Activated CD8-positive, alpha-beta memory T cell treated with anti-CD3 and anti-CD28 coated beads, Interleukin-2, amount 10 ng/mL, durations not matched to agents 7 days and 5 days (primary cell): ENCODE measurements at places on chromosomes 16 and 17. TPM values are rescaled to one million over a fixed set of nuclear protein-coding genes. Genes with fewer than 3 reads are reported as not detected.

- peaks cover 26% of the 10 kb centered on the region for H3K27me3 ChIP-seq
- H3K27ac ChIP-seq, result no peak overlapping the region
- no peak overlapping the region for H3K4me3 ChIP-seq
- H3K36me3 ChIP-seq, result no peaks in the 10 kb centered on the region
- DNase-seq, result no peak
- H3K4me1 ChIP-seq, result no peaks in the 10 kb centered on the region
Observed at GRCh38 chr16:22705799-22706198, 108.2 kb upstream of the HS3ST2 start.

SNAI3 gene
- 5.6 TPM for total RNA-seq

MT4 gene
- not detected for total RNA-seq

DNA sequence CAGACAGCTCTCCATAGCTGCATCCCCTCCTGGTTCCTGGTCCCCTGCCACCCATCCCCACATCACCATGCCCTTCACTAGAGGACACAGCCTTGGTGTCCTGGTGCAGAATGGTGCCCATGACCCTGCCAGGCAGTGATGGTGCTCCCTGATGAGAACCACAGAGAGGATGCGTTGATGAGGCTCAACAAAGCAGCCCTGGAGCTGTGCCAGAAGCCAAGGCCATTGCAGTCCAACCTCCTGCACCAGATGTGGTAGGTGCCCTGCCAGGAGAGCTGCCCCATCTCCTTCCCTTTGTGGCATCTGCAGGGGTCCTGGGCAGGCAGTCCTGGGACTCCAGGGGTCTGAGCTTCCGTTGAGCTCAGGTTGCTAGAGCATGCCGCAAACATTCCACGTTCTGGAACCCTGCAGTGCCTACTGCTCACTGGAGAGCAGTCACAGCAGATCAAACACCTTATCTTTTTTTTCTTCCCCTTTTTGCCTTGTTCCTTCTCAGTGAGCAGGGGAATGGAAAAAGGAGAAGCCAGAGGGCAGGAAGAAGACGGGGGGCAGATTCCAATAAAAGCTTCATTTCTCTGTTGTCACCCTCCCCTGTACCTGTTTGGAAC is 5.3 kb upstream of the EPN3 start:
- no peaks in the 10 kb centered on the region for H3K36me3 ChIP-seq
- no peak overlapping the region for H3K4me3 ChIP-seq
- H3K27ac ChIP-seq, result no peak overlapping the region
- H3K27me3 ChIP-seq, result peaks cover 25% of the 10 kb centered on the region

- no peak for DNase-seq
- no peak overlapping the region for H3K27ac ChIP-seq
- peaks cover 31% of the 10 kb centered on the region for H3K27me3 ChIP-seq
- H3K36me3 ChIP-seq, result no peaks in the 10 kb centered on the region
Observed at GRCh38 chr17:40433551-40434415, 9.5 kb upstream of the IGFBP4 start.

DNA sequence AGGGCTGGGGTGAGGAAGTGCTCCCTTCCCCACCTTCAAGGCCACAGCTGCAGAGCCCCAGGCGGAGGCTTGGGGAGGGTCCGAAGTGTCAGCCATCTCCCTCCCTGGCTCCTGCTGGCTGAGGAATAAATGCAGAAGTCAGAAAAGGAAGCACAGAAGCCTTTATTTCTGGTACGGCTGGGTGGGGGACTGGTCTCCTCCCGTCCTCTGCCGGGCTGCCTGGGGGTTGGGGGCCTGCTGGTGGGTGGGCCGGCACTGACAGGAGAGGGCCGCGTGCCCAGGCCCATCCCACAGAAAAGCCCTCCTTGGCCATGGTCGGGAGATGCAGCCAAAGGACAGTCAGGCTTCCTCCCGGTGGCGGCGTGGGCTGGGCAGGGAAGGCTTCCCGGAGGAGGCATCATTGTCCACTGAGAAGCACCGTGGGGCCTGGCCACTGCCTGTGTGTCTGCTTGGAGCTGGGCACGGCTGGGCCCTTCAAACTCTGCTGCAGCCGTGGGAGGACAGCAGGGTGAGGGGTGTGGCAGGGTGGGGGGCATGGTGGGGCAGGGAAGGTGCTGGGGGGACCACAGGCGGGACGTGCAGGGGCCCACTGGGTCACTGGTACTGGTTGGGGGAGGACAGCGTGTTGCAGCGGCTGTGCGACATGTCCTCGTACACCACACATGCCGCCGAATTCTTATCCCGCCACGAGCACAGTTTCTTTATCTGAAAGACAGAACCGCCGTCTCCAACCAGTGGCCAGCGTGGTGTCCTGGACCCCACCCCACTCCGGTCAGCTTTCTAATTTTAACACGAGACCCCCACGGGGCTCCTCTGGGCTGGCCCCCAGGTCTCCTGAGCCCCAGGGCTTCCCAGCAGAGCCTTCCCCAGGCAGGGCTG is 2.4 kb downstream of the CD7 start:
- peaks cover 15% of the 10 kb centered on the region for H3K36me3 ChIP-seq
- peak overlapping the region; percentile 75 for H3K27ac ChIP-seq
- H3K4me1 ChIP-seq, result peaks cover 12% of the 10 kb centered on the region
- no peak for DNase-seq
- peak overlapping the region; percentile 93 for H3K4me3 ChIP-seq
- no peaks in the 10 kb centered on the region for H3K27me3 ChIP-seq

DNA sequence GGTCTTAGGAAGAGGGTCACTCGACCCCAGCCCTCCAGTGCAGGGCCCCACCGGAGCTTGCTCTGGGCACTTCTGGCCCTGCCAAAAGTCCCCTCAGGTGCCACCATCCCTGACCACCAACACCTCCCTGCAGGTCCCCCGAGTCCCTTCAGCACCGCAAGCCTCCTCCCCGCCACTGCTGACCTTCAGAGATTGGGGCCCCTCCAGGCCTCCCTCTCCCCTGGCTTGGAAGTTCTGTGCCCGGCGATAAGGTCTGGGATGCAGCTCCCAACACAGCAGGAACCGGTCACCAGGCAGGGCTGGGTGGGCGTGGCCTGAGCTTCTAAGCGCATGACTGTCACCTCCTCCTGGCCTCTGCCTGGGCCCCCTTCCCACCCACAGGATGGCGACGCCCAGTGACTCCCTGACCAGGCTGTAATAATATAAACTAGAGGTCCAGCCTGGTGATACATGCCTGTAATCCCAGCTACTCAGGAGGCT is 11.2 kb downstream of the PIEZO1 start:
- H3K27me3 ChIP-seq, result no peaks in the 10 kb centered on the region
- no peak overlapping the region for H3K4me3 ChIP-seq
- no peak for DNase-seq
- no peak overlapping the region for H3K27ac ChIP-seq

DNA sequence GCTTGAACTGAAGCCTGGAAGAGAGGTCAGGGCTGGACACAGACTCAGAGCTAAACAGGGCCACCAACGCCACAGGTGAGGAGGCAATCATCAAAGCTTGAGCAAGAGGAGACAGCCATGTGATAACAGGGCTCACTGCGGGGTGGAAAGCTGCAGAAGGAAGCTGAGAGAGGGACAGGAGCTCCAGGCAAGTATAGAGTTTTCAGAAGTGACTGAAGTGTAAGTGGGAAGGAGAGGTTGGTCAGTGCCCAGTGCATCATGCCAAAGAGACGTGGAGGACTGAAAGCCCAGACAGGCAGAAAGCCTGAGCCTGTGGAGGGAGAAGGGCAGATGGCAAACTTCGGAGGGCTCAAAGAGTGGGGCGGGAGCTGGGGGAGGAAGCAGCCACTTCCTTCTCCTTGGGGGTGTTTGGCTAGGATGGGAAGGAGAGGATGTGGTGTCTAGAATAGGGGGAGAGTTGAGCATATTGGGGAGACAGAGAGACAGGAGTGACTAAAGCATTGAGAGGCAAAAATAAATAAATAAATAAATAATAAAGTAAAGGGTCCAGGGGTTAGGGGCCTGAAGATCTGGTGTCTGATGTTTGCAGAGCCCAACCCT is 2.6 kb downstream of the KIFC3 start:
- no peak overlapping the region for H3K4me3 ChIP-seq
- H3K4me1 ChIP-seq, result peaks cover 26% of the 10 kb centered on the region
- no peaks in the 10 kb centered on the region for H3K36me3 ChIP-seq
- no peak overlapping the region for H3K27ac ChIP-seq

- no peaks in the 10 kb centered on the region for H3K4me1 ChIP-seq
- DNase-seq, result no peak
- peaks cover 3% of the 10 kb centered on the region for H3K27me3 ChIP-seq
Observed at GRCh38 chr17:33451221-33451620, 158.1 kb upstream of the ASIC2 start.
